Aorta (tissue), 5 donors: ENCODE measurements at places on chromosomes 12 and 14. TPM values are rescaled to one million over a fixed set of nuclear protein-coding genes. Genes with fewer than 3 reads are reported as not detected.

SDR9C7 gene
- not detected for total RNA-seq

RD3L gene
- not detected for total RNA-seq

LRRIQ1 gene
- total RNA-seq: 0.19 TPM

LBHD2 gene
- not detected for total RNA-seq

DNA sequence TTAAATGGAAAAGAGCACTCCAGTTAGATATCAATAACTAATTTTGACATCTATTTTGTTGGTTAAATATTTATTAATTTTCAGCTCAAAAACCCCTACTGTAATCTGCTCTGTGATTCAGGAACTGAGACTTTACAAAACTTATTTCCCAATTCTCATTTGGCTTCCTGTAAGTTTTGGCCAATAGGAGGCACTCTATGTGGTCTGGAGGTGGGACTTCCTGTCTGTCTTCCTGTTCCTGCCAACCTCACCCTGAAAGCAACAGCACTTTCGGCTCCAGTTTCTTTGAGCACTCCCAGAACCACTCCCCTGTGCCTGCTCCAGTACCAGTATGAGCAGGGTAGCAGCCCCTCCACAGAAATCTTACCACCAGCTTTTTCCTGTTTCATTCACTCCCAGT lies 1027.0 kb downstream of the VRK1 start:
- no peaks in the 10 kb centered on the region for H3K4me1 ChIP-seq
- DNase-seq: no peak
- no peak overlapping the region for H3K4me3 ChIP-seq
- H3K27me3 ChIP-seq: no peaks in the 10 kb centered on the region
- H3K36me3 ChIP-seq: no peaks in the 10 kb centered on the region

DNA sequence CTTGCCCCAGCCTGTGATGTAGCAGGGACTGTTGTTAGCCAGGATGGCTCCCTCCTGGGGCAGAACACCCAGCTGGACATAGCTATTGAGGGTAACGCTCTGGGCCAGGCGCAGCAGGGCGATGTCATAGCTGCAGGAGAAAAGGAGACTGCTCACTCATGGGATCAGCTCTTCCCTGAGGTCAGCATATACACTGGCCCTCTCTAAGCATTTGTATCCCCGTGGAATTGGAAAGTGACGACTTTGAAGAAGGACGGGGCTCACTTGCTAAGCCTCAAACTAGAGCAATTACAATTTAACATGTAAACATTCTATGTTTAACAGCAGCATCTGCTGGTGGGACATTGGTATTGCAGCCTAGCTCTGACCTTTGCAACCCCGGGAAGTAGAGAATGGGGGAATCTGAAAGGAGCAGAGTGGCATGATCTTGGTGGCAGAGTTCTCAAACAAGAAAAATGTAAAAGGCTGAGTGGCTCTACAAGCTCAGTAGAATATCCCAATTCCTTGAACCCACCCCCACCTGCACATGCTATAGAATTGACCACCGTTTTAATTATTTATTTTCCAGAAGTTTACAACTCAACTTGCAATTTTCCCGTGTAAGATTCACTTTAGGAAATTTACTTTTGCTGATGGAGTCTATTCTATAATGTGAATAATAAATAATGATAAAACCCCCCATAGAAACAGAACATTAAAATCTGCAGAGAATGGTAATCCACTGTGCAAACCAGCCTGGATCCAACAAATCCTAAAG lies 5.0 kb downstream of the CELA1 start:
- H3K4me1 ChIP-seq: no peaks in the 10 kb centered on the region
- no peak overlapping the region for H3K4me3 ChIP-seq
- H3K27me3 ChIP-seq: no peaks in the 10 kb centered on the region
- DNase-seq: peak; percentile 78
- H3K27ac ChIP-seq: no peak overlapping the region

- no peak overlapping the region for H3K27ac ChIP-seq
- H3K27me3 ChIP-seq: no peaks in the 10 kb centered on the region
- H3K4me3 ChIP-seq: no peak overlapping the region
- H3K4me1 ChIP-seq: no peaks in the 10 kb centered on the region
Observed at GRCh38 chr14:33773205-33774030, 177.5 kb downstream of the EGLN3 start.

- no peak overlapping the region for H3K4me3 ChIP-seq
- H3K36me3 ChIP-seq: no peaks in the 10 kb centered on the region
- no peak overlapping the region for H3K27ac ChIP-seq
Observed at GRCh38 chr12:32100888-32101287, 5.8 kb upstream of the BICD1 start.

GRCh38 chr12:67447180-67447579 lies 178.0 kb downstream of the CAND1 start:
- H3K4me1 ChIP-seq: no peaks in the 10 kb centered on the region
- H3K27me3 ChIP-seq: no peaks in the 10 kb centered on the region
- H3K36me3 ChIP-seq: no peaks in the 10 kb centered on the region
- no peak for DNase-seq
- H3K4me3 ChIP-seq: no peak overlapping the region
- no peak overlapping the region for H3K27ac ChIP-seq

GRCh38 chr12:97921979-97922722 lies 459.5 kb downstream of the RMST start:
- H3K4me1 ChIP-seq: no peaks in the 10 kb centered on the region
- H3K4me3 ChIP-seq: no peak overlapping the region
- no peaks in the 10 kb centered on the region for H3K27me3 ChIP-seq
- no peaks in the 10 kb centered on the region for H3K36me3 ChIP-seq
- peak; percentile 42 for DNase-seq
- H3K27ac ChIP-seq: no peak overlapping the region

GRCh38 chr12:50536831-50537537 lies 32.2 kb downstream of the DIP2B start:
- no peak for DNase-seq
- H3K27me3 ChIP-seq: no peaks in the 10 kb centered on the region
- no peak overlapping the region for H3K27ac ChIP-seq
- no peaks in the 10 kb centered on the region for H3K36me3 ChIP-seq
- no peaks in the 10 kb centered on the region for H3K4me1 ChIP-seq
- H3K4me3 ChIP-seq: no peak overlapping the region

GRCh38 chr14:88013750-88014349 lies 8.9 kb downstream of the GPR65 start:
- no peaks in the 10 kb centered on the region for H3K4me1 ChIP-seq
- no peak overlapping the region for H3K27ac ChIP-seq
- no peaks in the 10 kb centered on the region for H3K36me3 ChIP-seq
